ENCODE measurements at places on chromosomes 12 and 14. TPM values are rescaled to one million over a fixed set of nuclear protein-coding genes. Genes with fewer than 3 reads are reported as not detected.

- DNase-seq, result no peak
Measured at GRCh38 chr12:22409377-22410164, 75.1 kb upstream of the ST8SIA1 start.

DNA sequence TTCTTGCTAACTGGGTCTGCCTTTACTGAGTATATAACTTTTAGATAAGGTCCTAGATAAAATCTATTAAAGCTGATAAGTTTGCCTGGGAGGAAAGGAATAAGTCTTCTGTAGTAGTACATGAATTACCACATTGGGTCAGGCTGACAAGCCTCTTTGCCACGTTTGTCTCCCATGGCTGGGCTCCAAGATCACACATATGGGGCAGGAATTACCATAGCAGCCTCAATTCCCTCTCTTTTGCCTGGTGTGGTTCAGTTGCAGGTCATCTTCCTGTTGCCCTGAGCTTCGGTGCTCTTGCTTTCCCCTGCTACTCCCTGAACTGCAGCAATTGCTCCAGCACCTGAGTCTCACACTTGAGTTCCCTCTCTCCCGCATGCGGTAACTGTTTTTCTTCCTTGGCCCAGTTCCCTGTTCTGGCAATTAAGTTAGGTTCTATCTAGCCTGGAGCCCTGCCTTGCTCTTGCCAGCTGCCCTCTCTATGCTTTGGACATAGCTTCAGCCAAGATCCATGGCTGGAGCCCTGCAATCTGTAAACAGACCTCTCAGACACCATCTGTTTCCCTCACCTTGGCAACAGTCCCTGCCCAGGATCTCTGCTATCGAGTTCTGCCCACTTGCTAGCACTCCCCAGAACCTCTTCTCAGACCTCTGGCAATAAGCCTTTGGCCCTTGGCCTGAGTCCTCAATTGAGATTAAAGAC, 5.8 kb upstream of the GLT8D2 start:
- DNase-seq, result peak; percentile 70

The OXA1L gene
- total RNA-seq, result 77.4 TPM

- peak; percentile 55 for DNase-seq
Measured at GRCh38 chr12:46209170-46209569, 59.7 kb downstream of the SLC38A1 start.

The DPPA3 gene
- not detected for total RNA-seq

The SYNE3 gene
- total RNA-seq, result 2.8 TPM

The ANG gene
- 3.0 TPM for total RNA-seq

DNA sequence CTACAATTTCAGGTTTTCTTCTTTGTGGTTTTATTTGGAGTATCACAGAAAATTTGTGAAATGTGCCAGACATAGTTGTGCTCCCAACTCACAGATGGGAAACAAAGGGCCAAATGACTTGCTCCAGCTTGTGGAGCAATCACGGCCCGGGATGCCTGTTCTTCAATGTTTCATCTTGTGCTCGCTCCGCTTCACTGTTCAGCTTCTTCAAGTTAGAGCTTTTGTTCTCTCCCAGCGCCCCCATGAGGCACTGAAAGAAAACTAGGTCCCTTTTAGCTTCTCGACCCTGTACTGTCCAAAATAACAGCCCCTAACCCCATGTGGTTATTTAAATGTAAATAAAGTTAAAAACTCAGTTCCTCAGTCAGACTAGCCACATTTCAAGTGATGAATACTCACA, 187.9 kb upstream of the STXBP6 start:
- DNase-seq, result no peak

DNA sequence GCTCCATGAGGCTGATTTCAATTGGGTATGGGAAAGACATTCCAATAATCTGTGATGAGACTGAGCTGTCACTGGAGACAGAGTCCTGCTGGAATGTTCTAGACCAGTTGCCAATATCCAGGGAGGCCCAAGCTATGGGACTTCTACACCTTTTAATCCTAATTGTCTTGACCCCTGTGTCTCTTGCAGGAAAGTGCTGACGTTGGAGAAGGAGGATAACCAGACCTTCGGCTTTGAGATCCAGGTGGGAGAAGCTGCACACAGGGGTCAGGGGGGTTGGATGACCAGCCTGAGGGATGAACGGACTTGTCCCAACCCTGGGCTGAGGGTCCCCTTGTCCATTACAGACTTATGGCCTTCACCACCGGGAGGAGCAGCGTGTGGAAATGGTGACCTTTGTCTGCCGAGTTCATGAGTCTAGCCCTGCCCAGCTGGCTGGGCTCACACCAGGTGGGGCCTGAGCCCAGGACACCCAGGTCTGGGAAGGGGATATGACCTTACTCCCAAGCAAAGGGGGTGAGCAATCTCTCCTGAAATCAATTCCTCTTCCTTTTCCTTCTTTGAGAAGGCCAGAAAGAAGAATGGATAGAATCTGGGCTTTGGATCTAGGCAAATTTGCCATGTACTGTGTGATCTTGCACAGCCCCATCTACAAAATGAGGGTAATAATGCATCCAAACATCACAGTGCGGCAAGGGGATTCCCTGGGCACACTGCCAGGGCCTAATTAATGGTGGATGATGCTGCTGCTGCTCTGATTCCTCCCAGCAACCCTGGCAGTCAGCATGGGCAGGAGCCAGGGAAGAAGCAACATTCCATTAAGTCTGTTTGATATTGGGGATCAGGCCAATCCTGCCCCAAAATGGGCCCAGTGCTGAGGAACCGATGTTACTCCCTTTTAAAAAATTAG, 4.2 kb downstream of the TAMALIN start:
- no peak for DNase-seq

The SLC25A21 gene
- total RNA-seq, result 0.94 TPM

- peak; percentile 9 for DNase-seq
Measured at GRCh38 chr12:69935651-69936100, 110.6 kb downstream of the MYRFL start.

DNA sequence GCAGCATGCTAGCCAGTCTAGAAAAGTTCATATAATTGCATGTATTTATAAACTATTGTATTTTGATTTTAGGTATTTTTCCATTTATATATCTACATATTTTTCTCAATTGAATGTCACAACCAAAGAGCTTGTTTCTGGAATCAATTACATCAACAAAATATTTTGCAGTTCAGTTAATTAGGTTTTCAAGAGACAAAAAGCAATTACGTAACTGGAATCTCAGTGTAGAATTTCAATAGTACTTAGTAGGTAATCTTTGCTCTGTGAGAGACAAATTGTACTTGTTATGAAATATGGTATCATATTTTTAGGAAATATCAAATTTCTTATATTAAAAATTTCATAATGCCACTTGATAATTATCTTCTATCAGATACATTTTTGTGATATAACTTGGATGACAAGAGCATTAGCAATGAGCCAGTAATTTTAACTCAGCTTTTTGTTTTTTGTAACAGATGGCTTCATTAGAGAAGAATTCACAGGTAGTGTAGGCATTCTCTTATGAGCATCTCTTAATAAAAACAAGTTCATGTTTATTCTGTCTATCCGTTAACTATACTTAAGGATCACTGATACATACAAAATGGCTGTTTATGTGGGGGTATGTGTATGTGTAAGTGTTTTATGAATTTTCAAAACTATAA, 774.7 kb downstream of the C12orf50 start:
- no peak for DNase-seq

- DNase-seq, result peak; percentile 37
Measured at GRCh38 chr12:77167801-77168200, 102.4 kb upstream of the E2F7 start.

The HOXC4 gene
- 4.3 TPM for total RNA-seq

DNA sequence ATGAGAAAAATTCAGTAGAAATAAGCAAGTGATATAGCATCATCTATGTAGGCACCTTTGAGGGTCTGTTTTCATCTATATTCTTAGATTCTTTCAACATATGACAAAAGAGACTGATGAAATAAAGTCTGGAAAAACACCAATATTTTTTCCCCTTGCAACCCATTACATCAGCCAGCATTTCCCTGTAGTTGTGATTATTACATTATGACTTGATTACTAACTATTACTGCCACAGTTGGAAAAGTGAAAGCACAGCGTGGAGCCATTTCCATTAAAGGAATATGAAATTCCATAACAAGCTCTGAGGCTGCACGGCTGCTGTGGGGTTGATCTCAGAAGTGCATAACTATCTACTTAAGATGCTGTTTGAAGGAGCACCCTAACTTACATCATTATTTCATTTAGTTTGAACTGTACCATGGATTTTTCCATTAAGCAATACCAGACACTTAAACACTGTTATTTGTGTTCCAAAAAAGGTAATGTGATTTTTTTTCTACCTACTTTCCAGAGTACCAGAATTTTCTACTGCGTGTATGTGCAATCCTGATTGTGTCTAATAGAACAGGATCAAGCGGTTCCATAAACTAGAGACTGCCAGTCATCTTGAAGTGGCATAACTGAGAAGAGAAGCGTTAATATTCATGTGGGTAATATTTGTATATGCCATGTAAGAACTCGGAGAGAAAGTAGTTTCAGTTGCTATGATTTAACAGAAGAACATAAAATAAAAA, 405.5 kb downstream of the MDGA2 start:
- no peak for DNase-seq

GRCh38 chr14:23066855-23067744, 9.8 kb upstream of the CDH24 start:
- DNase-seq, result no peak

The CARMIL3 gene
- total RNA-seq, result not detected

GRCh38 chr12:65192963-65193516, 23.7 kb downstream of the LEMD3 start:
- DNase-seq, result no peak

GRCh38 chr12:125332900-125333299, 267.7 kb downstream of the AACS start:
- no peak for DNase-seq

DNA sequence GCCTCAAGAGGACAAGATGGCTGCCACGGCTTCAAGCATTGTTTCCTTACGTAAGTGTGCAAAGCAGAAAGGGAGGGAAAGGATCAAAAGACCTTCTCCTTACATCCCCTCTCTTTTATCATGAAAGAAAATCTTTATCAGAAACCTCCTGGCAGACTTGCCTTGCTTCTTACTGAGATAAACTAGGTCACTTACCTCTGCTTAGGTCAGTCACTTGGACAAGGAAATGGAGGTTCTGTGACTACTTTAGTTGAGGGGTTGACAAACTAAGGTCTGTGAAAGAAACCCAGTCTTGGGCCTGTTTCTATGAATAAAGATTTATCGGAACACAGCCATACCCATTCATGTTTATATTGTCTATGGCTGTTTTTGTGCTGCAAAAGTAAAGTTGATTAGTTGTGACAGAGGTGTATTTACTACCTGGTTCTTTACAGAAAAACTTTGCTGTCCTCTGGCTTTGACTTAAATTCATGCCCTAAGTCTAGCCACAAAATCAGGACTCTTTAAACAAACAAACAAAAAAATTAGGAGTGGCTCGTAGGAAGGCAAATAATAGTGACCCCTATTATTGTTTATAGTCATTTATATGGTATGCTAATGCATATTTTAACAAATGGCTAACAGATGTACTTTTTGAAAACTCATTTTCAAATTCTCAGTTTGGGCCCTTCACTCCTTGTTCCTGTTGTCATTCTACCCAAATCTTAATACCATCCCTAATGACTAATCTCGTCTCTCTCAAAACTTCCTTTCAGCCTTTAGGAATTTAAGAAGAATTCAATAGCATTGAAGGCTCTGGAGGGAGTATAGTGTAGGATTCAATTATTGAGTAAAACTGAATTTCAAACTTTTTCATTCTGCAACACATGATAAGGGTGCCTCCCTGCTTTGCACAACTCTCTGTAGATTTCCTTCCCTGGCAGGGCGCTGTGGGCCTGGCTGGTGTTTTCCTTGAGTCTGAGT, 42.0 kb upstream of the ATP2B1 start:
- peak; percentile 61 for DNase-seq

DNA sequence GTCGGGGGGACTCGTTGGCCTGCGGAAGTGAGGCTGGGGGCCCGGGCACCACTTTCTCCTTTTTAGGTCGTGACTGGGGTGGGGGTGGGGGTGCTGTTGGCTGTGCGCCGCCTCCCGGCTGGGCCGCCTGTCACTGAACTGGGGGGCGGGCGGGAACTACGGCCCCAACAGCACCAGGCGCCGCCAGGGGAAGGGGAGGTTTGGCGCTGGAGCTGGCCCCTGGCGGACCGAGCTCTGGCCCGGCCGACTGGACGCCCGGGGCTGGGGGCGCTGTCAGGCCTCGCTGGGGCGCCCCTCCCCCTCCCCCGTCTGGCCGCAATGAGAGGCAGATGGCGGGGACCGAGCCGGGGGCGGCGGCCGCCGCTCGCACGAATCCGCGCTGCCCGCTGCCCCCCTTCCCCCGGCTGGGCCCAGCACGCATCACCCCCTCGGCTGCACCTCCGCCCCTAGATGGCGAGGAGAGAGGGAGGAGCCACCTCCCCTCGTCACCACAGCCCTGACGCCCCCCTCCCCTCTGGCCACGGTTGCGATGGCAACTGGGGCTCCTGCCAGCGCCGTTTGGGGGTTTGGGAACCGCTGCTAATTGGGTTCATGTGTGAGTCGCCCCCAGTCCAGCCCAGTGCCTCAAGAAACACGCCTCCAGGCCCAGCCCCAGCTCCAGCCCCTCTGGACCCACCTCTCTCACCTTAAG, 723 bp downstream of the NFATC4 start:
- no peak for DNase-seq

The GLIPR1L2 gene
- not detected for total RNA-seq

The CLEC6A gene
- total RNA-seq, result not detected

GRCh38 chr14:98958632-98959031, 313.4 kb downstream of the BCL11B start:
- DNase-seq, result no peak

DNA sequence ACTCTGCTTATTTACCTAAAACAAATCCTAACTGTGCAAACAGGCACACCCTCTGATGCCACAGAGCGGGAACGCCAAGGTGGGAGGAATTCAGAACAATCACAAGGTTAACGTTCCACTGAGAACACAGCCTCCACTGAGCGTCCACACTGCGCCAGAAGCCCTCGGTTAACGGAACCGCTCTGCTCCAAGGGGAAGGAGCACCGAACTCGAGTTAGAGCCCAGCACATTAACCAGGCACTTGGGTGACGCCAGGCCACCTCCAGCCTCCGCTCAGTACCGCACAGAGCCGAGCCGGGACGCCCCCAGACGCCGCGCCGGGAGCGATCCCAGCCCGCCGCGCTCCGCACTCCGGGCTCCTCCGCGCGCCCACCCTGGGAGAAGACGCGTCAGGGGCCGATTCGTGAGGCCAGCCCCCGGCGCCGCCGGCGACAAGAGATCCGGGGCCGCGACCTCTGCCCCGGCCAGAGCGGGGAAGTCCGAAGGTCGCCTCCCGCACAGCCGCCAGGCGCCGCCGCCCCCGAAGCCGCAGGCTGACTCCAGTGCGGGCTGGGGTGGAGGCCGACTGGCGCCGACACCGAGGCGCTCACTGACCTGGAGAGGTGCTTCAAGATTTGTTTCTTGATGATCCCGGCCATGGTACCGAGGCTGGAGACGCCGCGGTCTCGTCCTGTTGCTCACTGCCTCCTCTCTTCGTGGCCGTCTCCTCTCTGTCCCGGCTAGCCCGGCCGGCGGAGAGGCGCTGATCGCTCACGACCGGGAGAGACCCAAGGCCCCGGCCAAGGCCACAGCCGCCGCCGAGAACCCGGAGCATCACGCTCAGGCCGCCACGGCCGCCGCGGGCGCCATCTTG, 450 bp downstream of the BLTP3B start:
- DNase-seq, result no peak

The KRT78 gene
- 0.22 TPM for total RNA-seq
